Mesenchymal stem cell (in vitro differentiated cells and primary cell): ENCODE measurements at places on chromosomes 7 and 10.

DNA sequence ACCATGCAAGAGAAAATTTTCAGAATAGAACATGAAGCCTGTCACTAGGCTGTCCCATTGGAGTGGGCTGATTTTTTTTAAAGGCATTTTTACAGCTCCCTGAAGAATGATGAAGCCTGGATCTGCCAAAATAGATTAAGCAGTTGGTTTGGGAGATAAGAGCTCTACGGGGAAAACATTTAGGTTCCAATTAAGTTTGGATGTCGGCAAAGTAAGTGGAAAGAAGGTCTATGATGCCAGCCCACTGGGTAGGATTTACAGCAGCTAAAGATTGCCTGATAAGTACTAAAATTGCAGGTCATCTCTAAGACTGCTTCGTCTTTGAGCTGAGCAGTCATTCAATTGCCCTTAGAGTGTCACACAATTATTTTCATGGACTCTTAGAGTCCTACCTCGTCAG, 939.2 kb upstream of the CELF2 start:
- no peak for DNase-seq

DNA sequence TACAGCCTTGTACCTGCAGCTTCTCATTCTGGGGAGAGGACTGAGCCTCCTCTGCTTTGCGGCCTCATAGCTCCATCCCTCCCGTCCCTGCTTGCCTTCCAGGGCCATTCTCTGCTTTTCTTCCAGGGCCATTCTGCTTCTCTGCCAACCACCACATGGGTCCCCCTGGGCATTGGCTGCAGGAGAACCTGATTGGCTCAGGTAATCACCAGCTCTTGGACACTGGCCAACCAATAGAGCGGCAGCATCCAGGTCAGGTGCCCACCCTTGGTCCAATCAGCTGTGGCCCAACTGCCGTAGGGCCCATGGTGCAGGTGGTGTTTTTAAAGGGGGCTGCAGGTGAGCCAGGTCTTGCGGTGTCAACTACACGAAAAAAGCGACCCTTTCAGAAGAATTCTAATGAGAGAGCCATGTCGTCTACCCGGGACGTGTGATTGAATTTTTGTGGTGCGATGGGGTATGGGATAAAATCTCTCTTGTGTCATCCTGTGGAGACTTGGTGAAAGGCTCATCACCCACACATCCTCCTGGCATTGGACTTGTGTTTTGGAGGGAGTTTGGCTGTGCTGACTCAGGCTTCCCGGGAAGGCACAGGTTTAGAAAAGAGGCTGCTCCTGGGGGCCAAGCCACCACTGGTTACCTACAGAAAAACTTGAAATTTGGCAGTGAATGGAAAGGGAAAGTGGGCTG, 46.0 kb upstream of the PODXL start:
- DNase-seq = no peak

GRCh38 chr7:70432567-70433001, 699.4 kb upstream of the GALNT17 start:
- no peak for DNase-seq

DNA sequence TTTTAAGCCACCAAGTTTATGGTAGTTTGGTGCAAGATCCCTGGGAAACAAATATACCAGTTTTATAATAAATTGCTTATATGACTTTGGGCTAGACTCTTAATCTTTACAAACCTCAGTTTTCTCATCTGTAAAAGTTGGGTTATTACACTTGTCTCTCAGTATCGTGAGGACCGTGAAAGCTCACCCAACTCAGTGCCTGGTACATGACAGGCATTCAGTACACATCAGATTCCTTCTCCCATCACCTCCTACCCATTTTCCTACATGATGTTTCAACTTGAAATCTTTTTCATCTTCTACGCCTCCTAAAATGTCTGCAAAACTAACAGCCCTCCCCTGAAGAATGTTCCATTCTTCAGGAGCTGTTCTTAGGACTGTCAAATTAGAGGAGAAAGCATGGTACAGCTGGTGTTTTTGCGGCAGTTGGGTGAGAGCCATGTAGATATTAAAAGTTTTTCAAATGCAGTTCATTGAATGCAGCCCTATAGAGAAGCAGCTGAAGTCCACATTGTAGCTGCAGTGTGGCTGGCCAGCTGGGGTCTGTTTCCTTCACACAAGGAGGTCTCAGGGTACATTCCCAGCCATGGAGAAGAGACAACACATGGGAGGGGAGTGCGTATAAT, 812.8 kb downstream of the LRMDA start:
- DNase-seq = no peak

DNA sequence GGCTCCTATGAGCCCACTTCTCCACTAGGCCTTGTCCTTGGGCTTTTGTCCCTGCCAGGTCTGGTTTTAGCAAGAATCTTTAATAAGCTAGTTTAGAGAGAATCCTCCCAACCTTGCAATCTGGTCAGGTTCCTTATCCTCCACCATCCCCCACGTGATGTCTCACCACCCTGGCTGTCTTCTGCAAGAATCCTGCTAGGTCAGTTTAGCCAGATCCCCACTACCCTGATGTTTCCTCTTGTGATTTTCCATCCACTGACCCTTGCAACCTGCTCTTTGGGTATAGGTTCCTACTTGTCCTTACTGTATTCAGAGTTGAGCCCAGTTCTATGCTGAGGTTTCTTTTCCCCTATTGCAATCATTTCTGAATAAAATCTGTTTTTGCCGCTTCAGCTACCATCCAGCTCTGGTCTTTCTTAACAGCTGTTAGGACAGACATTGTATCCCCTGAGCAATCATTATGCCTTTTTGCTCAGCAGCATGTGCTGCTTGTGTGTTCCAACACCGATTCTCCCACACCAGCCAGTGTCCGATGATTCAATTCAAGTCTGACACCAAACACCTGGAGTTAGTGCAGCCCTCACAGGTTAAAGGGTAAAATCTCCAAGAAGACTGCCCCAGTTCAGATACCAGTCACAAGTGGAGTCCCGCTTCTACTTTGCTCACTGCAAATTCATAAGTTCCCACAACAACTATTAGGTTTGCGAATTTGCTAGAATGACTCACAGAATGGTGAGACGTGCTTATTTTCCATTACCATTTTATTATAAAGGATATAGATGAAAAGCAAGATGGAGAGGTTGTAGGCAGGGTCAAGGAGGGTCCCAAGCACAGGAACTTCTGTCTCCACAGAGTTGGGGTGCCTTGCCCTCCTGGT, 62.2 kb upstream of the ADCY1 start:
- DNase-seq = no peak

DNA sequence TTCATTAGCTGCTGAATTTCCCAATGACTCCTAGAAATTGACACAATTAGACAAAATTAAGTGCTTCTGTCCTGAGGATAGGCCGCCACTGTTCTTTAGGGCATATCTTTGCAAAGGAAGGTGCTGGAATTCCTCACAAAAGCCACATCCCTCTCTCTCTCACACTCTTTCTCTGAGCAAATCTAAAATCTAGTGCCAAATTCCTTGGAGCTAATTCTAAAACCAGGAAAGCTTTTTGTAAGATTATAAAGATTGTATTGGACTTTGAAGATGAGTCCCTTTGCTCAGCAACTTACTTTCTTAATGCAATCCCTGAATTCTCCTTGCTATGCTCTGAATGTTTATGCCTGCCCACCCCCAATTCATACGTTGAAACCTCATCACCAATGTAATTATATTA, 288.9 kb downstream of the KCNMA1 start:
- no peak for DNase-seq

DNA sequence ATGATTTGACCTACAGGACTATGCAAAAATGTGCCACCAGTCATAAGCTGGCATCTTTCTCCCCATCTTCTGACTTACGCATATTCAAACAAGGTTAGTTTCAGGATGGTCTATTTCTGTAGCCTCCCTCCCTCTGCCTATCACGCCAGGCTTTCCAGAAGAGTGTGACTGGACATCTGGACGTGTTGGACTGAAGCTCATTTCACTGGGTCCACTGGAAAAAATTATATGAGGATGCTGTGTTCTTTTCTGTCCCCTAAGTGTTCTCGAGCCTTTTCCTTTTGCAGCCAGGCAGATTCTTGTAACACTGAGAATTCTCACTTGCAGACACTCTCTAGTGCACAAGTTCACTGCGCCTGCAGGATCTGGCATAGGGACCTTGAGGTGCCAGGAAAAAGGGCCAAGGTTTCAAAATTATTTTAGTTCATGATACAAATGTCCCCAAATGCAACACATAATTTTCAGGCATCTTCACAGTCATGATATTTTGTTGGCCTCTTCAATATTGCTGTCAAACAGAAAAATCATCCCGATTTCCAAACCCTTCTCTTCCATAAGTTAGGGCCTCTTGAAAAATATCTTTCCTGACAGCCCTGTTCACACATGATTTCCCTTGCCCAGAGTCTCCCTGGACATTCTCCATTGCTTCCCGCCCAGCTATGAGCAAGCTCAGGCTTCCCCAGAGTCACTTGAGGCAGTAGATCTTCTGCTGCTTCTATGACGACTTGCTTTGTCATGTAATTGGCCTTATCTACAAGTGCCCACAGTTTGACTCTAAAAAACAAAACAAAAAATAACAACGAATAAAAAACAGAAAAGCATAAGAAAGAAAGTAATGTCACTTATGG, 170.4 kb downstream of the BMPER start:
- peak; percentile 62 for DNase-seq

- DNase-seq = no peak
Measured at GRCh38 chr10:62527019-62527827, 153.1 kb downstream of the ZNF365 start.

GRCh38 chr7:84291756-84292155, 97.2 kb upstream of the SEMA3A start:
- DNase-seq = no peak

GRCh38 chr7:18756378-18757050, 261.0 kb downstream of the HDAC9 start:
- DNase-seq = no peak

- DNase-seq = no peak
Measured at GRCh38 chr7:39417642-39418041, 148.6 kb upstream of the YAE1 start.

DNA sequence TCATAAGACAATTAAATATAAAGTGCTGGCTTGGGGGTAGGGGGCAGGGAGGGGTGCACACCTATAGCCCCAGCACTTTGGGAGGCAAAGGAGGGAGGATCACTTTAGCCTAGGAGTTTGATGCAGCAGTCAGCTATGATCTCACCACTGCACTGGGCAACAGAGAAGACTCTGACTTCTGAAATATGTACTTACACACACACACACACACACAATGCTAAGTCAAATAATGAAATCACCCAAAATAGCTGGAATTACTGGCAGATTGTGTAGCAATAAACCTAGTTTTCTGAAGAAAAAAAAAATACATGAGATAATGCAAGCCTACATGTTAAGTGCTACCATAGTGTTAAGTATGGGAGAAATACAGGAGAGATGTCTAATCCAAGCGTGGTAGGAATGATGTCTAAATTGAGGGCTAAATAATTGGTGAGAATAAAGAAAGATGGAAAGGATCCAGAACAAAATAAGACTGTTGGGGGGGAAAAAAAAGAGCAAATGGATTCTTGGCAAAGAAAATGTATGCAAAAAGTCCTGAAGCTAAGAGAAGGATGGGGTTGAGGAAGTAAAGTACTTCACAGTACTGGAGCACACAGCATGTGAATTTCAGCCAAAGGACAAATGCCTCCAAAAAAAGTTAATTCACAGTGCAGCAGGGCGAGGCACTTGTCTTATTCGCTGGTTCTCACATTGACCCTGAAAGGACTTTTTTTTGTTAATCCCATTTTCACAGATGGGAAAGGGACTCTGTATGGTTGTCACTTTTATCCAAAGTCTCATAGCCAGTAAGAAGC, 73.9 kb downstream of the IGF2BP3 start:
- peak; percentile 61 for DNase-seq

GRCh38 chr7:112723416-112723815, 66.8 kb downstream of the TMEM168 start:
- DNase-seq = peak; percentile 21

- DNase-seq = peak; percentile 61
Measured at GRCh38 chr7:85023066-85023712, 163.7 kb downstream of the SEMA3D start.

GRCh38 chr10:74343804-74344203, 192.8 kb downstream of the ADK start:
- no peak for DNase-seq

GRCh38 chr10:49734676-49735075, 27.4 kb downstream of the OGDHL start:
- no peak for DNase-seq

DNA sequence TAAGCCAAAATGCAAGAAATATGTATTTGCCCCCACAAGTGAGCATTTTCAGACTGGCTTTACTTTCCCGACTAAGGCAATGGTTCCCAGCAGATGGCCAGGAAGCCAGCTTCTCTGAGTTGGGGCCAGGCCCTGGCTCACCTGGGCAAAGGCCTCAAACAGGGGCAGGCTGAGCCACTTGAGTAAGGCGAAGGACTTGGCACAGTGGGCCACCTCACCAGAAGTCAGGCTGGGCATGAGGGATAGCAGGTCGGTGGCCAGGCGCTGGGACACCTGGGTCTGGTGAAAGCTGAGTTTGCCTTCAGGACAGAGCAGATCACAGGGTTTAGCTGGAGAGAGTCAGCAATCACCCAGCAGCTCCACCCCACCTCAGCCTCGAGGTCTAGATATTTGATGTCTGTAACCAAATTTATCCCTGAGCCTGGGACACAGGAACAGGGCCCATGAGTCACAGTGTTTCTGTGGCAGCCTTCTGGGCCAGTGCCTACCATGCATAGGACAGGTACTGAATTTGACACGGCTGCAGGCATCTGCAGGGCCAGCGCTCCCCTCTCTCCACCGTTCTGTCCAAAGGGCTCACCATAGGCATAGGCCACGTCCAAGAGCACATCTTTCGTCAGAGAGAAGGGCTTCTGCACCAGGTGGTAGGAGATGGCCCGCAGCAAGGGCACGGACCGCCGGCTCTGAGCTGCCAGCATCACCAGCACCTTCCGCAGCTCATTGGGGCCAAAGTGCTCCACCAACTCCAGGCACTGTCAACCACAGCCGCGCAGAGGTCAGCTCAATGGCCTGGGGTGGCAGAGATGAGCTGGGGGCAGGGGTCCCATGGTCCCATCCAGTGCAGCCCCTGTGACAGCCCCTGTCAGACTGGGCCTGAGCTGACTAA, 7.3 kb downstream of the TBRG4 start:
- no peak for DNase-seq

DNA sequence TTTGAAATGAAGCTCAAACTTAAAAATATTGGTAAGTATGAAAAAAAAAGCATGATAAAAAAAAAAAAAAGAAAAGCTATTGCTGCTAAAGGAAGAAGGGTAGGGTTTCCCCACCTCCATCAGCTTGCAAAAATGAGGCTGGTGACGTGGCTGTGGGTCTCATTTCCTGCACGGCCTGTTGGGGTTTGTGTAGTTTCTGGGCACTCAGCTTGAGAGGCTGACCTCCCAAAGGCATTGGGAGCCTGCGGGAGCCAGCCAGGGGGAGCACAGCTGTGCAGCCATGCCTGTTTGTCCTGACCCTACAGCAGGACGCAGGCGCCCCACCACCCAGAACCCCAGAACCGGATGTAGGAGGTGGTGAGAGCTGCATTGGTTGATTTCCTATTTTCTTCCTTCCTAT, 48.8 kb upstream of the CARD11 start:
- no peak for DNase-seq
